ENCODE measurements at places on chromosomes 7 and 10.

DNA sequence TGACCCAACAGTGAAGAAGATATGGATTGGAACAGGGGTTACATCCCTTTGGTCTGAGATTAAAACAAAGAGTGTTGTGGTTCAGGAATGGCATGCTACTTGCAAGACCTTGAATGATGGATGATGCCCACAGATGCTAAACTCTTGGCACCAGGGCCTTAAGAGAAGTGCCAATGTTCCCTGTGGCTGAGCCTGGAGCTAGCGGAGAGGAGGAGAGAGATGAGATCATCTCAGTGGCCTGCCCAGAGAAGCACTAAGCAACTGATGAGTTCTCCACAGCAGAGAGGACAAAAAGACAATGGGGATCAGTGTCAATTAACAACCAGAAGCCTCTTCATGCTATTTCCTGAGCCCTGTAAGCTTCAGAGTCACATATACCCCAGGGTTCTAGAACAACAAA, 97.8 kb downstream of the ELAPOR2 start:
- DNase-seq = no peak

- DNase-seq = no peak
Observed at GRCh38 chr7:157472311-157473050, 135.7 kb downstream of the DNAJB6 start.

- no peak for DNase-seq
Observed at GRCh38 chr10:36721871-36722270, 403.5 kb upstream of the ANKRD30A start.

DNA sequence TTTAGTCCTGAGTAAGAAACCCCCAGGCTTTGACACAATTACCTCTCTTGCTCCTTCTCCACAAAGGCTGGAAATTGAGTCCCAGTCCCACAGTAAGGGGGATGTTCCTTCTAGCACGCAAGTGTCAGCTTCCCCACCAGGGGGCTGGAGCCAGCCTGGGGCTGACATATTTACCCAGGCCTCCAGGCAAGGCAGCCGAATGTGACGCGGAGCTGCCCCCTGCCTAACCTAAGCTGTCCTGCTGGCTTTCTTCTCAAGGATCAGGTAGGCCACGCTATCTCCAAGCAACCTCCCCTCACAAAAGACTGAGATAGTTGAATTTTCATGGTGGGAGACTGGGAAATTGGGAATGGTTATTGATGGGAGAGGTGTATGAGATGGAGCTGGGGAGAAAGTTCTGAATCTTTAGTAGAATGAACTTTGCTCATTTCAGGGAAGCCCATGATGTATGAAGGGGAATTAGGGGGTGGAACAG, 19.2 kb upstream of the BMPER start:
- no peak for DNase-seq

GRCh38 chr7:40303996-40304395, 169.2 kb downstream of the SUGCT start:
- no peak for DNase-seq

GRCh38 chr10:86914734-86915133, 42.7 kb downstream of the MMRN2 start:
- no peak for DNase-seq

DNA sequence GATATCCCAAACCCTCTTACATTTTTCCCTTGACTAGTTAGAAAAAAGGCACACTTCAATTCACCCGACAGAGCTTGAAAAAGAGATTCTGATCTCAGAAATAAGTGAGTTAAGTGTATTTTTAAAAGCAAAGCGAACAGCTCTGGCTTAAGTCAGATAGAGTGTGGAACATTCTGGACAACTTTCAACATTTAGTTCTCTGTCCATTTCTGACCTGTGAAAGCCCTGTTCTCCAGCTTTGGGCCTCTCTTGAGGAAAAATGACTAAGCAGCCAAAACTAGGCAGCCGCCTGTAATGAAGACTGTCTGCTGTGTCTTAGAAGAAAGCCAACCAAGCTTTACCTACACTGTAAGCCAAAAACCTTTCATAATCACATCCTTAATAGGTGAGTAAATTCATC, 50.5 kb downstream of the CDK6 start:
- peak; percentile 40 for DNase-seq

- peak; percentile 64 for DNase-seq
Observed at GRCh38 chr10:87636313-87636915, 23.3 kb upstream of the PAPSS2 start.

DNA sequence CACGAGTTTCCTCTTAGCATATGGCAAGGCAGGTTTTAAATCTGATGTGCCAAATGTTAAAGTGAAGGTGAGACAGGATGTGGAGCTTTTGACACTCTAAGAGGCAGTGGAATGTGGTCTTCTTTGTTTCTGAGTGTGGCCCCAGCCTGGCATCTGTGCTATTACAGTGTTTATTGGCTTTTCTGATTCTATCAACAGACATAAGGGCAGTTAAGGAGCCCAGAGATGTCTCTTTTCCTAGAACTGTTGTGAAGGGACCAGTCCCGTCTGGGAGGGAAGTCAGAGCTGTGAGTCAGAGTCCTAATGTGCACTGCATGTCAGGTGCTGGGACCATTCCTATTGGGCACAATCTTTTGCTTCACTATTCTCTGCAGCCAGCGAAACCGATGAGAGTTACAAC, 32.5 kb downstream of the TRUB1 start:
- no peak for DNase-seq

- DNase-seq = no peak
Observed at GRCh38 chr10:72330069-72330426, 24.7 kb downstream of the DNAJB12 start.

DNA sequence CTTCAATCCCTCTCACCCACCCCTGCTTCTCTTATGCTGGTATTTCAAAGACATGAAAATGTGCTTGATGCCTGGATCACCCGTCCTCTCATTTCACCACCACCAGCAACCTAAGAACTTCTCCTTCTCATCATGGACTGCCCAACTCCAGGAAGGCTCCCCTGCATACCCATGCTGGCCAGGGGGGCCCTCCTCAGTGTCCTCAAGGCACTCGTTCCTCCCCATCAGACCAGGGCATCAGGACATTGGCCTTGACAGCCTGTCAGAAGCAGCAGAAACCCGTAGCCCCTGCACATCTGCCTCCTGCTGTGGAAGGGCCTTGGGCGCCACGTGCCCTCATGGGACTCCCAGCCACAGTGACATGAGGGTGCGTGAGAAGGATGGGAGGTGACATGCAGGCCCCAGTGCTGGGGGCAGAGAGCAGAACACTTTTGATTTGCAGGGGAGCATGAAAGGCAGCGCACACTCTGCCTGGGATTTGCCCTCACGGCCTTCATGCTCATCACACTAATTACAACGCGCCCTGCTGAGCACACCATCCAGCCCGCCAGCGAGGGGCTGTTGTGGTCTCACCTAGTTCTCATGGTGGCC, 1.9 kb upstream of the HSPA12A start:
- no peak for DNase-seq

GRCh38 chr10:668786-669485, 20.5 kb downstream of the DIP2C start:
- no peak for DNase-seq

DNA sequence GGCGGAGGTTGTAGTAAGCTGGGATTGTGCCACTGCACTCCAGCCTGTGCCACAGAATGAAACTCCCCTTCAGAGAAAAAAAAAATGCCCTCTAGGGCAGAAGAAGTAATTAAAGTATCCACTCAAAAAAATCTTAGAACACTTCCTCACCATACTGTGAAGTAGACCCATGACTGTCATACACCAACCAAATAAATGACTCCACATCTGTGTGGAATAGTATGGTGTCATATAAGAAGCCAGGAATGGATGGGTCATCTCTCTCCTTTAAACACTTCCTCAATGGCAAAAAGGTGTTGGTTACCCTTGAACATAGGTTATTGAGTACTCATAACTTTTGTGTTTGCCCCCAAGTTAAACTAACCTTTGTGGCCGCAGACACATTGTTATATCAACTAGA, 48.1 kb upstream of the PCGF5 start:
- no peak for DNase-seq

GRCh38 chr7:116231949-116232348, 21.6 kb downstream of the TES start:
- DNase-seq = peak; percentile 27

DNA sequence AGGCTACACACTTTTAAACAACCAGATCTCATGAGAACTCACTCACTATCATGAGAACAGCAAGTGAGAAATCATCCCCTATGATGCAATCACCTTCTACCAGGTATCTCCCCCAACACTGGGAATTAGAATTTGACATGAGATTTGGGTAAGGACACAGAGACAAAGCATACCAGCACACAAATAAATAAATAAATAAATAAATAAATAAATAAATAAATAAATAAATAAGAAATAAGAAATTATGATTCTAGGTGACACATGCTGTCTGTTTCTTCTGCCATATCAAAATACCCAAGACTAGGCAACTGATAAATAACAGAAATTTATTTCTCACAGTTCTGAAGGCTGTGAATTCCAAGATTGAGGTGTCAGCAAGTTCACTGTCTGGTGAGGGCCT, 87.2 kb upstream of the CYP2C9 start:
- DNase-seq = no peak

DNA sequence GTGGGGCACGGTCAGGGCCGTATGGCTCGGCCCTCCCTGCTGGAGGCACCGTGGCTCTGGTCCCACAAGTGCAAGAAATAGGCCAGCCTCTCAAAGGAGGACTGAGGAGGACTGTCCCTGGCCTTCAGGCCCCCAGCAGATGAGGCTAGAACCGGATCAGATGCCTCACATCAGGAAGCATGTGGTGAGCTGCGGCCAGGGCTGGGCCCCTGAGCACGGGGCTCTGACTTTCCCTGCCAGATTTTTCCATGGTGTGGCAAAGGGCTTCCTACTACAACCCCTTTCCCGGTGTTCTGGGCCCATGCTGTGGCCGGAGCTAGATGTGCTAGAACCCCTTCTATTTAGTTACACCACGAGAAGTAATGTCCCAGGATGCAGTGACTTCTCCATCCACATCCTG, 100.4 kb downstream of the TCERG1L start:
- no peak for DNase-seq

- peak; percentile 81 for DNase-seq
Observed at GRCh38 chr7:55055479-55055878, 36.7 kb downstream of the EGFR start.

GRCh38 chr10:25078658-25079431, 62.4 kb downstream of the THNSL1 start:
- no peak for DNase-seq
